ENCODE measurements at places on chromosomes 6 and 20. TPM values are rescaled to one million over a fixed set of nuclear protein-coding genes. Genes with fewer than 3 reads are reported as not detected.
A peak's percentile ranks its signal among the peaks of the same experiment; 100 is the strongest.

- peak; percentile 77 for DNase-seq
These were observed 45.2 kb downstream of the DPPA5 start for GRCh38 chr6:73308712-73309534.

- DNase-seq, result no peak
These were observed 19.9 kb upstream of the CCN5 start for GRCh38 chr20:44695295-44695673.

- DNase-seq, result no peak
These were observed 82.4 kb downstream of the IRF4 start for GRCh38 chr6:473768-474452.

DNA sequence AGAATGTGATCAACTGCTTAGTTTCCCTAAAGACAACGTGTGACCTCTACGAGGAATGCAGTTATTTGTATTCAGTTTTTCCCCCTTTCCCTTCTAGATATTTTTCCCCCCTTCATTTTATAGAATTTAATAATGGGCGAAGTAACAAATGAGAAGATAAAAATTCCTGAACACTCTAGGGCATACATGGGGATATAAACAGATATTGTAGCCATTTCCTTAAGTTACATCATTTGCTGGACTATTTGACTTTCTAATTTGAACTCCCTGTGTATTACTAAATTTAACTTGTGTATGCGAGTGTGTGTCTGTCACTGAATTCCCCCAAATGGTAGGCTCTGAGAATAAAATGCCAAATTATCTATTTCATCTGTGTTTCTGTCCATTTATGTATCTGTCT is 99.0 kb upstream of the ZFP64 start:
- no peak for DNase-seq

- no peak for DNase-seq
These were observed 64.1 kb downstream of the TFAP2C start for GRCh38 chr20:56693217-56693616.

DNA sequence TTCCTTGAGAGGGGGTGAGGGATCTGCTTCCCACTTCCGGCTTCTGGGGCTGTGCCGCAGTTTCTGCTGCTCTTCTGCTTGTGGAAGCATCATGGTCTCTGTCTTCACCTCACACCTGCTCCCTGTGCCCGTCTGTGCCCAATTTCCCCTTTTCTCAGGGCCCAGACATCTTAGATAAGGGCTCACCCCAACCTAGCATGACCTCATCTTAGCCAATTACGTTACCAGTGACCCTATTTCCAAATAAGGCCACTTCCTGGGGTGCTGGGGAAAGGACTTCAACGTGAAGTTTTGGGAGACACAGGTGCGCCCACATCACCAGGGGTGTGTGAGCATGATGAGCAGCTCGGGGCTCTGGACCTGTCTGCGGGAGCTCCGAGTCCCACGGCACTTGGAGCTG is 20.7 kb upstream of the RBBP8NL start:
- DNase-seq, result no peak

The ECT2L gene
- total RNA-seq, result 0.03 TPM

The HLA-DPA1 gene
- total RNA-seq, result 6.9 TPM

The SIRPA gene
- 2.9 TPM for total RNA-seq

The CD2AP gene
- 93.2 TPM for total RNA-seq

The ADTRP gene
- not detected for total RNA-seq

The SLC52A3 gene
- total RNA-seq, result 3.6 TPM

The PACRG gene
- total RNA-seq, result 1.7 TPM

The CGA gene
- total RNA-seq, result not detected

The GRM1 gene
- total RNA-seq, result 0.63 TPM
